MCF 10A (cell line): ENCODE measurements at places on chromosomes 12 and 14. TPM values are rescaled to one million over a fixed set of nuclear protein-coding genes. Genes with fewer than 3 reads are reported as not detected.

RFLNA gene
- not detected in 2 replicates for total RNA-seq

DPY19L2 gene
- total RNA-seq = not detected in 2 replicates

CACNA2D4 gene
- not detected in 2 replicates for total RNA-seq

GAS2L3 gene
- total RNA-seq = 29.9 and 32.6 TPM in 2 replicates

ALDH6A1 gene
- total RNA-seq = 22.4 and 28.9 TPM in 2 replicates

LRRC9 gene
- not detected in 2 replicates for total RNA-seq

- DNase-seq = peak; percentile 79
These were observed 31.7 kb downstream of the TNFAIP2 start for GRCh38 chr14:103155010-103155409.

DNA sequence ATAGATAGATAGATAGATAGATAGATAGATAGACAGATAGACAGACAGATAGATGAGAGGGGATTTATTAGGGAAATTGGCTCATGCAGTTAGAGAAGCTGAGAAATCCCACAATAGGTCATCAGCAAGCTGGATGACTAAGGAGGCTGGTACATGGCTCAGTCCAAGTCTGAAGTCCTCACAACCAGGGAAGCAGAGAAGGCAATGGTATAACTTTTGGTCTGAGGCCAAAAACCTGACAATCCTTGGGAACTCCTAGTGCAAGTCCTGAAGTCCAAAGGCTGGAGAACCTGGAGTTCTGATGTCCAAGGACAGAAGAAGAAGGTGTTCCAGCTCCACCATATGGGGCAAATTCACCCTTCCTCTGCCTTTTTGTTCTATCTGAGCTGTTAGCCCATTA, 517.6 kb upstream of the ATP2B1 start:
- DNase-seq = no peak

- no peak for DNase-seq
These were observed 67.4 kb downstream of the DDX51 start for GRCh38 chr12:132076711-132077110.

DNA sequence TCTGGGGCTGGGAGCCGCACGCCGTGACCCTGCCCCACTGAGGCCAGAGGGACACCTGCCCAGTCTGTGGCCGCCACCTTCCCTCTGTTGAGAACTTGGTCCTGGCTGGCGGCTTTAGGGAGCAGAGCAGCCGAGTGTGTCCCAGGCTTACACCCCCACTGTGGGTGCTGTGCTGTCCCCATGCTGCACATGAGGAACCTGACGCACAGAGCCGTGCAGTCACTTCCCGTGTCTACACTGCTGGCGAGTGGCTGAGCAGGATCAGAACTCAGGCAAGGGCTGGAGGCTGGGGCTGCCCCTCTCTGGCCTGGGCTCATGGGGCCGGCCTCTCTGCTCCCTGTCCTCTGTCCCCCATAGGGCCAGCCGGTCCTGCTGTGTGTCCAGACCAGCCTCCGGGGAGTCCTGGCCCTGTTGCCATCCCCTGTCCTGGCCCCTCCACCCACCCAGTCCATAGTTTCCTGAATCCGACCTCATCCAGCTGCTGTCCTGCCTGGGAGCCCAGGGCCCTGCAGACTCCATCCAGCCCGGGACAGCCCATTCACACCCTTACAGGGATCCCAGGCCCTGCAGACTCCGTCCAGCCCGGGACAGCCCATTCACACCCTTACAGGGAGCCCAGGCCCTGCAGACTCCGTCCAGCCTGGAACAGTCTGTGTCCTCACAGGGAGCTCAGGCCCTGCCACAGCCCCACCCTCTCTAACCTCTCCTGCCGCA, 10.3 kb downstream of the FBRSL1 start:
- DNase-seq = no peak

DNA sequence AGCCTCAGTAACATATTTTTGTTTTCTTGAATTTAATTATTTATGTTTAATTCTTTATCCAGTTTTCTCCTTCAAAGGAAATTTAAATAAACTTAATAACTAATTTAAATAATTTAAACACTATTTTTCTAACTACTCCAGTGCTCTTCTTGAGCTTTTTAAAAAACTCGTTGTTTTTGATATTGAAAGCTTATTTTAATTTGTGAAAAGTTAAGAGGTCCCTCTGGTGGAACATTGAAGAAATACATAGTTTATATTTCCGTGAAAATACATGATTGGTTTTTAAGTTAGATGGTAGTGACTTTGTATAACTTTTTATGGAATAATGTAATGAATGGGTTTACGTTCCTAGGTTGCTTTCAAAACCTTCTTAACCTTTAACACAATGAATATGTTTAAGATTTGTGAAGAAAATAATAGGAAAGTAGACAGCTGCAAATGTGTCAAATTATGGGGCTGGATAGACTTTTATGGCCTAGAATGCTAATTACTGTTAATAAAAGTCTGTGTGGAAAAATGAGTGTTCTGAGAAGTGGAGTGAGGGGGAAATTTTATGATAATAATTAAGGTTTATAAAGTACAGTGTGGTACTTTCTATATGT, 45.9 kb upstream of the MSRB3 start:
- peak; percentile 28 for DNase-seq

GRCh38 chr14:53964249-53964648, 7.6 kb upstream of the BMP4 start:
- DNase-seq = no peak

DNA sequence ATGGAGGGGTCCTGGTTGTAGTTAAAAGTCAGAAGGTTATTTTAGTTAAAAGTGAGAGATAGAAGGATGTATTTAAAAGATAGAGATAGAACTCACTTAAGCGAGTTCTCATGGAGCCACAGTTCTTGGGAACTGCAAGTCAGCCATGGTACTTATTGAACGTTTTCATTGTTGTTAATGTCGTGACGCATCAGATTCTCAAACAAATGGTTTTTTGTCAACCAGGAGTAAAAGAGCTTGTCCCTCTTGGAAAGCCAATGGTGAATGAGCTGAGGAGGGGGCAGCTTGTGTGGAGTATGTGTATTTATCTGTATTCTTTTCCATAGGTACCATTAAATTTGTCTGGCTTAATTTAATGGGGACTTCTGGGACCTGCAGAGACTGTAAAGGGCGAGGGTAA, 68.6 kb downstream of the FIGNL2 start:
- DNase-seq = no peak

GRCh38 chr14:92917956-92918355, 5.0 kb upstream of the CHGA start:
- DNase-seq = no peak

- no peak for DNase-seq
These were observed 46.7 kb downstream of the RIN3 start for GRCh38 chr14:92560106-92560865.

DNA sequence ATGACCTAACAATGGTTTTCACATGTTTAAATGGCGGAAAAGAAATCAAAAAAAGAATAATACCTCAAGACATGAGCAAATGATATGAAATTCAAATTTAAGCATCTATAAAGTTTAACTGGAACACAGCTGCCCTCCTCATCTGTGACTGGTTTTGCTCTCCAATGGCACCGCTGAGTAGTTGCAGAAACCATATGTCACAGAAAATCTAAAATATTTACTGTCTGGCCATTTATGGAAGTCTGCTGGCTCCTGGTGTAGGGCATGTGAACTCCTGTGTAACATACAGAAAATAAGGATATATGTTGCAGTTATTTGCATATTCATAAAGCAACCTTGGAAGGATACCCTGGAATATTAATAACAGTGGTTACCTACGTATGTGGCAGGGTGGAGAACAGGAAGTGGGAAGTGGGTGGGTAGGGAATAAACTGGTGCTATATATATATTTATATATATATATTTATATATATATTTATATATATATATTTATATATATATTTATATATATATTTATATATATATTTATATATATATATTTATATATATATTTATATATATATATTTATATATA, 48.4 kb downstream of the LTBP2 start:
- no peak for DNase-seq

- DNase-seq = no peak
These were observed 17.7 kb upstream of the ASCL1 start for GRCh38 chr12:102939670-102940222.

DNA sequence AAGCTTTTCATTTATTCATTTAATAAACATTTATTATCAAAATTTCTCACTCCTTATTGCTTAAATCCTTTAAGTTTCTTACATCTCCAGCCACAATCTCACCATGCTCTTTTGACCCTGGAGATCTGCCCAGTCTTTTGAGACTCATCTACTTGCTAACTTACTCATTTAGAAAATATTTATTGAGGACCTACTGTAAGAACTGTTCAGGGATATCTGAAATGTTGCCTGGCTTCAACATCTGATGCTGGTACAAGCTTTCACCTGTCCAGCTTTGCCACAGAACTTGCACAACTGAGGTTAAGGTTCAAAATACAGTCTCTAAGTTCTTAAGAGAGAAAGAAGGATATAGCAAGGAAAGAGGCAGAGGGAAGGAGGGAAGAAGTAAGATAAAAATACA, 17.5 kb upstream of the GXYLT1 start:
- peak; percentile 29 for DNase-seq

DNA sequence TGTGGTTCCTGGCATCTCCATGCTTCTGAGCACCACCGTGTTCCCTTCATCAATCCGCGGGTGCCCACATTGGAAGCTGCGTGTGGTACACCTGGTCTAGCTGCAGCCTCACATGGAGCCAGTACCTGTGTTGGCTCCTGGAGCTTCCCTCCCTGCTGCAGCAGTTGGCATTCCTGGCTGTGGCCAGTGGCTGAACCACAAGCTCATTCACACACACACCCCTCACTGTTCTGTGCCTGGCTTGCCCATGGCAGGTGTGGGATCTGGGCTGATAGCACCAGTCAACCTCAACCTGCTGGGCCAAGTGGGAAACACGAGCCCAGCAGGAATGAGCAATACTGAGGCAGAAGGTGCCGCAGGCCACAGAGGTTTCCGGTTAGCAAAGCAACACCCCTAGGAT, 256.2 kb upstream of the LRFN5 start:
- no peak for DNase-seq

GRCh38 chr14:67942080-67942710, 122.6 kb downstream of the RAD51B start:
- DNase-seq = no peak

GRCh38 chr14:34691206-34691605, 23.2 kb downstream of the CFL2 start:
- DNase-seq = no peak

DNA sequence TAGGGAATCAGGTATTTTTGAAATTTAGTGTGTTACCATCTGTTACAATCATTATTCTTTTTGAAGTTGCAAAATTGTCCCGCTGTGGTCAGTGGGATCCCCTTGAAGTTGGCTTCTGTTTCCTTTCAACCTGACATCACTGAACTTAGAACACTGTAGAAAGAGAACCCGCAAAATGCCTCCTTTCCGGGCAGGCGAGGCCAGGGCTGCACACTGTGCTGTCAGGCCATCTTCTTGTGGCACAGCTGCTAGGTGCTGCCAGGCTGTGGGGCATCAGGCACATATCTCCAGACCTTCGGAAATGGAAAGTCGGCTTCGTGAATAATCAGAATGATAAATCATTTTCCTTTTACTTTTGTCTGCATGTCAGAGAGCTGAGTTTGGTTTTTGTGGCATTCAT, 103.5 kb downstream of the GLT1D1 start:
- no peak for DNase-seq

DNA sequence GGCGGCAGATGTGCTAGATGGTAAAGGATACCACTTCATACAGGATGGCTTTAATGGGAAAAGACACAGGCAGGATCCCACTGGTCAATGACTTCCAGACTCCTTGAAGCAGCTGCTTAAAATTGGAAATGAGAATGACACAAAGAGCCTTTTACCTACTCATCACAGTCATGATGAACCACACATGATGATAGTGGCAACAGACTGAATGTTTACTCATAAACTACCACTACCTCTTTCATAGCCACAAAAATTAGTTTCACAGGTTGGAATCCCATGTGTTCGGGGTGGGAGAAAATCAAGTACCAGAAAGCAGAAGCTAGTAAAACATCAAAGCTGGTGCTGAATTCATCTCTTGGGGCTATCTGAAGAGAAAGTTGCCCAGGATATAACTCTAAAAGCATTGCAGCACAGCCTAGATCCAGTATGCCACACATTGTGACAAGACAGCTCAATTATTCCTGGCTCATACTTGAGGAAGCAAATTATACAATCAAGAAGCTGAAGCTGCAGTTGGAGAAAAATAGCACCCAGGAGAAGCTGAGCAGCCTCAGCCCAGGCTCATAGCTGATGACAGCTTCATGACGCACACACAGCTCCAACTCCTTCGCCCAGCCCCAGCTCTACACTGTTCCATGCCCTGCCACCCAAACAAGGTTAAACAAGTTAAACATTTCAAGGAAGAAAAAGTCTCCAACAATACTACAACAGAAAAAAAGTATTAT, 29.0 kb upstream of the C12orf50 start:
- DNase-seq = no peak

DNA sequence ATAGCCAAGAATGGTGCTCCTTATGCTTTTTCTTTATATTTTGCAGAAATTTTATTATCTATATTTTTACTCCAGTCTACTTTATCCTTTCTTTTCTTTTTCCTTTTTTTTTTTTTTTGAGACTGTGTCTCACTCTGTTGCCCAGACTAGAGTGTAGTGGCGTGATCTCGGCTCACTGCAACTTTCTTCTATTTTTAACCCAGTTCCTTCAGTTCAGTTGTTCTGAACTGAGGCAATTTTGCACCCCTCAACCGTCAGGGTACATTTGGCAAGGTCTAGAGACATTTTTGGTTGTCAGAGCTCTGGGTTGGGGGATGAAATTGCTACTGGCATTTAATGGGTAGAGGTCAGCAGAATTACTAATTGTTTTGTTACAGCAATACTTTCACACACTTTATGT, 75.7 kb downstream of the DIP2B start:
- no peak for DNase-seq

DNA sequence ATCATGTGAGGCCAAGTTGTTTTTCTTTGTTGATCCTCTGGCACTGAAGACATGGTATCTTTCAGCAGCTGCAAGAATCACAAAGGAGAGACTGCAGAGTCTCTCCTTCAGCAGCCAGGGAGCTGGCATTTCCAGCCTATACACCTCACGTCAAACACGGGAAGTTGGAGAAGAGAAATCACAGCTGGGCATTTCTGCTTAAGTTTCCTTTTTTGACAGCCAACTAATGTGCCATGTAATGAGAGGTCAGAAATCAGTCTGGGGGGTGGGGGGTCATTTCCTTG, 28.3 kb downstream of the PHLDA1 start:
- no peak for DNase-seq

GRCh38 chr14:79841433-79841832, 369.9 kb downstream of the DIO2 start:
- DNase-seq = no peak

DNA sequence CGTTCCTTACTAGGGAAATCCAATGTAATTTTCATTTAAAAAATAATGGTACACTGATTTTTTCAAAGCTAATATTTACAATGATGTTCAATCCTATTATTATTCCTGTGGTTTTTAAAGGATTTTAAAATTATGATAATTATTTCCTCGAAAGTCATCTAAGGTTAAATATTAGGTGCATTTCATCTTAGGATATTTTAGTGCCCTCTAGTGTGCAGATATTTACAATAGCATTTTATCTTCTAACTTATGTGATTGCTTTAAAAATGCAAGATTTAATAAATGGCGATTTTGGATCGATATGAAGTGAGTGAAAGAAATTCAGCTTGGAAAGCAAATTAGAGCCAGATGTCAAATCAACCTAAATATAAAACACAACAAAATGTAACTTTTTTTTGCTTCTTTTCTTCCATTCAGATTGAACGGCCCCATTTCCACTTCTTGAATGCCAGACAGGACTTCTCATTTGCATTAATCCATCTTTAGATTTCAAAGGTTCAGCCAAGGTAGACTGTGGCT, 293.5 kb downstream of the SLC6A15 start:
- no peak for DNase-seq
